ENCODE measurements at places on chromosomes 12 and 14. TPM values are rescaled to one million over a fixed set of nuclear protein-coding genes. Genes with fewer than 3 reads are reported as not detected.
A peak's percentile ranks its signal among the peaks of the same experiment; 100 is the strongest.

DNA sequence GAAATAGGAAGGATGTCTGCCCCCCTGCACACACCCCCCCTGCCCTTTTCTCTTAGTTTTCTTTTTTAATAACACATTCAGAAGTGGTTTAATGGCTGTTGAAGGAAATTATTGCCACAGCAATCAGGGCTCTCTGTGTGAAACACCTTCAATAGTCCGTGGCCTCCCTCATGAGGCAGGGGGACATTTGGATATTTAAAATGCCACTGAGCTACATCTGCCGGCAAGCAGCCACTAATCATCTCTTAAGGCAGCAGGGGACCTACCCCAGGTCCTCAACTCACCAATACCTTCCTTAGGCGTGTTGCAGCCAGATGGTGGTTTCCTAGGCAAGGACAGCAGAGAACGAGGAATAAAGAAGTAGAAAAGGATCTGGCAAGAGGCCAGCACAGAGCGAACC lies 283.2 kb downstream of the TTC8 start:
- no peak for DNase-seq

- no peak for DNase-seq
These were observed 127.2 kb upstream of the GZMB start for GRCh38 chr14:24761141-24761540.

DNA sequence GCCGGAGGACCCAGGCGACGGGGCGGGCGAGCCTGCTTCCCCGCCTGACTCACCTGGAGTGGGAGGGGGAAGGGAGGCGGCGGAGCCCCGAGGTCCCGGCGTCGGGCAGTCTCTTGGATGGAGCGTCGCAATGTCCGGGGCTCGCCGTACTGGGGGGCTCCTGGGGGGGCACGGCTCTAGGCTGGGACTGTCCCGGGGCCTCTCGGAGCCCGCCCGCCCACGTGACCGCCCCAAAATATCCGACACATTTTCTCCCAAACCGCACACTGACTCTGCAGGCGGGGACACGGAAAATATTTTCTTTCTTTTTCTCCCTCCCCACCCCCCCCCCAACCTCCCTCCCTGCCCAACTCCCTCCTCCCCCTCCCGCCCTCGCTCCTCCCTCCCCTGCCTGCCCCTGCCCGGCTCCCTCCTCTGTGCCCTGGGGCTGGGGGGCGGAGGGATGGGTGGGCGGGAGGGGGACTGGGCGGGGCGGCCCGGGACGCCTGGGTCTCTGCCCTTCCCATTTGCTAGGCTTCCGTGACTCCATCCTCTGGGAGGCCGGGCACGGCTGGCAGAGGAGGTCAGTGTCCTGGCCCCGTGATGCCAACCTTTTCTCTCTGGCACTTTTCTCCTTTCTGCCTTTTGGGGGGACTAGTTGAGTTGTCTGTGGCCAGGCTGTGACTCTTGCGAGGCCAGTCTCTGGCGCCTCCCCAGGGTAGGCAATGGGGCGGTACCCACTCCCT lies at the start of gene RARG:
Gene RARG, minus strand, starts transcription at position 289 of the 725 bp plus-strand sequence. CDS start 4,664 bp downstream, outside the sequence.
- DNase-seq, result peak; percentile 60

- no peak for DNase-seq
These were observed 73.5 kb downstream of the CDK17 start for GRCh38 chr12:96326628-96327227.

DNA sequence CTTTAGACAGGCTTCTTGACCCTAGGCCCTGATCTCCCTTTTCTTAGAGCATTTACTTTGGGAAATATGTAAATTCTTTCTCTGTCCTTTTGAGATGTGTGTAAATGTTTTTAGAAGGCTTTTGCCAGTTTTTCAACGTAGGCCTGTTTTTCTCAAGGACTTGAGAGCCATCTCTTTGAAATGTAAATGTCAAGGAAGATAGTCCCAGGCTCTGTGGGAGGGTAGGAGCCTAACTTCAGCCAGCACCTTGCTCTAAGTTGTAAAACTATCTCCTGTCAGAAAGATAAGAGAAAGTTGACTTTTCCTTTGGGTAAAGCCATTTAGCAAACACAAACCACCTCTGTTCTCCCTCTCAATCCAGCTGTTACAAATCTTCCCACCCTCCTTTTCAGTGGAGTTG lies 219.8 kb downstream of the RPS29 start:
- DNase-seq, result no peak

DNA sequence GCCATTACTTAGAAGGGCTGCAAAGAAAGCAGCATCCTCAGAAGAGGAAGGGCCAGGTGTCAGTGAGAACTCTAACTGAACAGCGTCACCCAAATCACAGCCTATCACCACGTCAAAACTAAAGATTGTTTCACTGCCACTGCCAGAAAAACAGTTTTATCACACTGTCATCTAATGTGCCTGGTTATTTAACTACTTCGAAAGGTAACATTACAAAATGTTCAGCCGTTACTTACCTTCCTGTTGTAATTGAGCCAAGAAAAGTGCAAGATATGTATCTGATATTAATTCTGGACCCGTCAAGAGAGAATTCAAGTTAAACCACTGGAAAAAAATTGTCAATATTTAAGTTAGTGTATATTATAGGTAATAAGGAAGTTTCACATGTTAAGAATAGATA lies 17.9 kb downstream of the ATXN3 start:
- DNase-seq, result no peak

GRCh38 chr12:106305376-106305775 lies 2.8 kb downstream of the TCP11L2 start:
- no peak for DNase-seq

- DNase-seq, result no peak
These were observed 862 bp upstream of the HOTAIR start for GRCh38 chr12:53975479-53976152.

GRCh38 chr14:91496790-91497189 lies 13.3 kb downstream of the PPP4R3A start:
- DNase-seq, result no peak

The PRKAG1 gene
- 68.2 TPM for total RNA-seq

The NRXN3 gene
- 0.11 TPM for total RNA-seq

The ENDOU gene
- total RNA-seq, result not detected

The NEUROD4 gene
- total RNA-seq, result not detected

The PLEK2 gene
- 12.8 TPM for total RNA-seq

The TDP1 gene
- total RNA-seq, result 48.1 TPM

The SLCO1C1 gene
- total RNA-seq, result not detected

The GPR137C gene
- total RNA-seq, result 5.8 TPM

The PZP gene
- not detected for total RNA-seq
